Activated effector memory CD4-positive, alpha-beta T cell treated with Interleukin-2 at 50 U/mL for 16 hours (primary cell): ENCODE measurements at places on chromosomes 5 and 9.

DNA sequence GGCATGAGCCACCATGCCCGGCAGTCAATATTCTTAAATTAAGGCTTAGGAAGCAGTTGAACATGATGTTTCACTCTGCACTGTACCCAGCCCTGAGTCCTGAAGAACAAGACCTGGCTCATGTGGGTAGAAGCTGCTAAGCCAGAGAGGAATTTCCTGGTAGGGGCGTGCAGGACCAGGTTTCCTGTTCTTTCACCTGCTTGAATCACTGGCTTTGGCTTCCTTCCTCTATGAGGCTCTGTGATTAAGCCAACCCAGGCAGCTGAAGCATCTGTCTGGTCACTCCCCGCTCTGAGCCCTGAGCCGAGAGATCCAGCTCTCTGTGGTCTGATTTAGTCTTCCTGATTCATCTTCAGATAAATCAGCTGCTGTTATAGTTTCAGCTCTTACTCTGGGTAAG lies 29.1 kb downstream of the CFAP77 start:
- DNase-seq: no peak

- no peak for DNase-seq
Observed at GRCh38 chr5:161002571-161003074, 150.6 kb upstream of the ATP10B start.

DNA sequence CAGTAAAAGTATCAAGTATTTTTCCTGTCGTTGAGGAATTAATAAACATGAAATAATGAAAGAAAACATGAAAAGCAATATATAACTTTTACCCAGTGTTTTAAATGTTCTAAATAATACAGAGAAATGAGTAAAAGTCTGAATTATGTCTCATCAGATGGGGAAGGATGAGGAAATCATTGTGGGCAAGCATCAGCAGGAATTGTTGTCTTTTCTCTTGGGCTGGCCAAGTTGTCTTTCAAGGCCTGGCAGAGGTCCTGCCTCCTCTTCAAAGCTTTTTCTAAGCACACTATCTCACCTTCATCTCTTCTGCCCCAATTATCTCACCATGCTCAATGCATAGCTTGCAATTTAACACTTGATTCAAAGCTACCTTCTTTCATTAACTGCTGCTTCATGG lies 41.9 kb downstream of the MOCS2 start:
- DNase-seq: no peak

- DNase-seq: no peak
Observed at GRCh38 chr9:137030006-137030405, 1.9 kb downstream of the FUT7 start.

GRCh38 chr5:147691130-147691529 lies 91.4 kb downstream of the JAKMIP2 start:
- DNase-seq: no peak

DNA sequence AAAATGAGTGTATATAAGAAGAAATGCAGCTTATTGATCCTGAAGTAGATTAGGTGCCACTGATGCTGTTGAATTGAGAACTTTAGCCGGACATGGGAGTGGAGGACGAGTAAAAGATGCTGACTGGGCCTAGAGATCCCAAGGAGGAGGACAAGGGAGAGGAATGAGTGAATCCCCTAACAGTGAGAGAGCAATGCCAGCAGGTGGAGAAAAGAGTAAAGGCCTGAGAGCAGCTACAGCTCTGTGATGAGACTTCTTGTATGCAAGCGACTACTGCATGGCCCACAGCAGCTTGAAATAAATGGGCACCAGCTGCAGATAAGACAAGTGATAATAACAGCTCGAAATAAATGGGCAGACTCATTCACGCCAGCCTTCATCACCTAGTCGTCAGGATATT lies 44.5 kb upstream of the JMY start:
- no peak for DNase-seq

GRCh38 chr5:121805911-121806310 lies 45.8 kb upstream of the FTMT start:
- DNase-seq: no peak

GRCh38 chr9:136325358-136325757 lies 2.0 kb upstream of the GPSM1 start:
- no peak for DNase-seq

DNA sequence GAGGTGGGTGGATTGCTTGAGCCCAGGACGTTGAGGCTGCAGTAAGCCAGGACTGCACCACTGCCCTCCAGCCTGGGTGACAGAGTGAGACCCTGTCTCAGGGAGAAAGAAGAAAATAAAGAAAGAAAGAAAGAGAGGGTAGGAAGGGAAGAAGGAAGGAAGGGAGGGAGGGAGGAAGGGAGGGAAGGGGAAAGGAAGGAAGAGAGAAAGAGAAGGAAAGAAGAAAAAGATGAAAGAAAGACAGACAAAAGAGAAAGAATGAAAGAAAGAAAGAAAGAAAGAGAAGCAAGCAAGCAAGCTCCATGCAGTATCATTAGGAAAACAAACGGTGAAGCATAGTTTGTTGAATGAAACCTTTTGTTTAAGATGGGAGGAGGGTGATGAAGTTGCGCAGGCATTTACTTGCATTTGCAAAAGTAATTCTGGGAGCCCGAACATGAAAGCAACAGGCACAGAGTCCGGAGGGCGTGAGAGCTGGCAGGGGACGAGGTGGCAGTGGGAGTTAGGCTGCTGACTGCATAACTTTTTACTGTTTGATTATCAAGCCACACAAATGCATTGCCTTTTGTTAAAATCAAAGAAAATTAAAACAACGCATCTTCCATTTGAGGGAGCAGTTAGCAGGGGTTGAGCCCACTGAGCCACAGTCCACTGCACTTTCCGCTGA lies 26.0 kb upstream of the CEP72 start:
- no peak for DNase-seq

DNA sequence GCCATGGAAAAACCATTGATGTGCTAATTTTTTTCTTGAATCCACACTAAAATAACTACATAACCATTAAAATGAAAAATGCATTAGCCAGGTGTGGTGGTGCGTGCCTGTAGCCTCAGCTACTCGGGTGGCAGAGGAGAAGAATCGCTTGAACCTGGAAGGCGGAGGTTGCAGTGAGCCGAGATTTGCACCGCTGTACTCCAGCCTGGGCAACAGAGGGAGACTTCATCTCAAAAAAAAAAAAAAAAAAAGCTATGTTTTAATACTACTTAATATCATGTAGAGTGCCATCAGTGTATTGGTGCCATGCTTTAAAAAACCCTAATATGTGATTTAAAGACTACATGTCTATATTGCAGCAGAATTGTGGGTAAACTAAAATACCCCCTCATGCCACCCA lies 58.9 kb downstream of the NDFIP1 start:
- DNase-seq: no peak

DNA sequence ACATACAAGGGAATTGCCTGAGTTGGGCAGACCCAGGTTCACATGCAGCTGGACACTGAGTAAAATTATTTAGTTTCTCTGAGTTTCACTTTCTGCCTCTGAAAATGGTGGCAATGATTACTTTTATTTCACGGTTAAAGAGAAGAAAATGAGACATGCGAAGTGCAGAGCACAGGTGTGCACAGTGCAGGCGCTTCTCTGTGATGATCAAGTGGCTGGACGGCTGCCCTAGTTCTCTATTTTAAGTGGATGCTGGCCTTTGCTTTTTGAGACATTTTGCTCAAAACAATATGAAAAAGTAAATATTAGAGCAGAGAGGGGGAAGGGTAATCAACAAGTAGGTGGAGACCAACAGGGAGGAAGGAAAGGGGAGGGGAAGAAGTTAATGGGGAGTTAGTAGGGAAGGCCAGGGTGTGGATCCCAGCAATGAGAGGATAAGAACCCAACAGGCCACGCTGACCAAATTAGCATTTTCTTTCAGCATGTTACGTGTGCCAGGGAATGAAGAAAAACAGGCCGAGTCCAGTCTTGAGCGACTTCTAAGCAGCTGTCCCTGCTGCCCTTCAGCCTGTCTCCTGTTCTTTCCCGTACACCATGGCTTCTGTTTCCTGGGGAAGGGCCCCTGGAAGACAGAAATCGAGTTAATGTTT lies 16.1 kb downstream of the SNX18 start:
- DNase-seq: no peak

- DNase-seq: no peak
Observed at GRCh38 chr5:14512574-14512973, 69.0 kb upstream of the OTULINL start.

DNA sequence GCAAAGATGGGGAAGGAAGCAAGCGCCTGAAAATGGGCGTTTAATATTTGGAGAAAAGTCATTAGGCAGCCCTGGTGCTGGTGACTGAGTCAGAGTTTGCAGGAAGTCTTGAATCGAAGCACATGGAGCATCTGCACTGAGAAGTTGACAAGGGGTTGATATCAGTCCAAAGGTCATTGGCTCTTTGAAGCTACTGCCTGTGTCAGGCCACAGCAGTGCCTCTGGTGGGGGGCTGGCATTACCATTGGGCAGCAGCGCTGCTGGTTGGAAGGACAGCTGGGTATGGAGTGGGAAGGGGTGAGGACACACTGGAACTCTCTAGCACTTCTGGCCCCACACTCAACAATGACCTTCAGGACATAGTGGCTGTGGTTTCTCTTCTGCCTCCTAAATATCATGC lies 150.4 kb upstream of the ERCC6L2 start:
- no peak for DNase-seq

DNA sequence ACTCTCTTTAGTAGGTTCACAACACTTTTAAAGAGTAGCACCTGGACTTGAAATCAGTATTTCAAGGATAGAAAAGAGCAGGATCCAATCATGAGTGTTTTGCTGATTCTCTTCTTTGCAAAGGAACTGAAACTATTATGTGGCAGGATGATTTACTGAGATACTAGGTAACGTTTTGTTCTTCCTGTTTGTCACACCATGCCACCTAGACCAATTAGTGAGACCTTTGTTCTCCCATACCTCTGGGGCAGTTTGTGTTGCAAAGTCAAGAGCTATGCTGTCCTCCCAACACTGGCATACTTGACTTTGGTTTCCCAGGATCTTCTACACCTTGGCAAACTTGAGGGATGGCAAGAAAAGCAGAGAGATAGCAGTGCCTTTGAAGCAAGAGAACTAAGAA lies 43.4 kb downstream of the PPP1R2B start:
- DNase-seq: no peak

DNA sequence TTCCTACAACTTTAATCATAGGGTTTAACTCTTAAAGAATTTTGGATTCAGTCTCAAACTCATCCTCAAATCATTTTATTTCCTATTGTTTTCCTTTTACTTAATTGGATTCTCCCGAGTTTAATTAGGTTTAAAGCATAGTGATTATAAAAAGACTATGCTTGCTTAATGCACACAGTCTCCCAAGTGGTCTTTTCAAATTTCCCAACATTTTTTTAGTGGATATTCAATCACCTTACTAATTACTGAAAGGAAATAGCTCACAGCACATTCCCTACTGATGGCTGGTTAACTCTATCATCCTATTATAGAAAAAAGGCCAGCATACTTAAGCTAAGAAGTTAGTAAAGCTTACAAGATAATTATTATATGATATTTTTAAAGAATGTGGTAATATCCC lies 170.6 kb downstream of the PRDM9 start:
- no peak for DNase-seq

- no peak for DNase-seq
Observed at GRCh38 chr9:36665921-36666431, 93.3 kb downstream of the MELK start.

DNA sequence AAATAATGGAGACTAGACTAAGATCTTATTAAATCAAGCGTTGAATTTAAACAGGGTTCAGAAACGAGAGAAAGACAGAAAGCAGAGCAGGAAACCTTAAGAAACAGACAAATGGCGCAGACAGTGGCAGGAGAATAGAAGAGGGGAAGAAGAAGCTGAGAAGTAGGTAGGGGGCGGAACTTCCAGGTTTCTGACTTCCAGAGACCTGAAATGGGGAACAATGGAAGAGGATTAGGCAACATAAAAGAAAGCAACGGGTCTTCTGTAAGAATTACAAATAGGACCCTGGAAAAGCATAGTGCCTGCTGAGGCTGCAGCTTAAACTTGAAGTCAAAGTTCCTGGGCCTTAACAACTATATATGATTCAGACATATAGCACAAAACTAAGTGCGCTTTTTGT lies 101.7 kb downstream of the BNC2 start:
- DNase-seq: no peak

DNA sequence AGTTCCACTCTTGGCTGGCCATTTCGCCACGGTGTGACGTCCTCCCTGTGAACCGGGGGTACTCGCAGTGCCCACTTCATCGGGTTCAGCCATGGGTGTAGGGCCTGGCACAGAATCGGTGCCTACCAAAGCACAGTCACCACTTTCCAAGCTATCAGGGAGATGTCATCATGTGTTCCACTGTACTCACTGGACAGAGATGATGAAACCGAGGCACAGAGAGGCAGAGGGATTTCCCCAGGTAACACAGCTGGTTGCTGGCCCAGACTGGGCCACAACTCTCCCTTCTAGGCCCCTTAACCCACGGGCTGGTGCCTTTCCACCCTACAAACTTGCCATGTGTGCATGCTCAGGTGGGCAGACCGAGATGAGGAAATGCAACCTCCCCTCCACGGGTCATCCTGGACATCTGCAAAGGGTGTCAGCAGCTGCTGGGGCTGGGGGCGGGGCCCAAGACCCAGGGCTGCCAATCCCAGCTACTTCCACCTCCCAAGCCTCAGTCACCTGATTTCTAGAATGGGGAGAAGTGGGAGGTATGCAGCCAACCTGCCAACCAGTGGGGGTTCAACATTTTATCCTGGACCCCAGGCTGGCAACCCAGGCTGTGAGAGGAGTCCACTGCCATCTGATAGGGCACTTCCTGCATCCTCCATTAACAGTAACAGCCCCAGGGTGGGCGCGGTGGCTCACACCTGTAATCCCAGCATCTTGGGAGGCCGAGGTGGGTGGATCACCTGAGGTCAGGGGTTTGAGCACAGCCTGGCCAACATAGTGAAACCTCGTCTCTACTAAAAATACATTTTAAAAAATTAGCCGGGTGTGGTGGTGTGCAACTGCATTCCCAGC lies 893 bp upstream of the SH2D3C start:
- no peak for DNase-seq

DNA sequence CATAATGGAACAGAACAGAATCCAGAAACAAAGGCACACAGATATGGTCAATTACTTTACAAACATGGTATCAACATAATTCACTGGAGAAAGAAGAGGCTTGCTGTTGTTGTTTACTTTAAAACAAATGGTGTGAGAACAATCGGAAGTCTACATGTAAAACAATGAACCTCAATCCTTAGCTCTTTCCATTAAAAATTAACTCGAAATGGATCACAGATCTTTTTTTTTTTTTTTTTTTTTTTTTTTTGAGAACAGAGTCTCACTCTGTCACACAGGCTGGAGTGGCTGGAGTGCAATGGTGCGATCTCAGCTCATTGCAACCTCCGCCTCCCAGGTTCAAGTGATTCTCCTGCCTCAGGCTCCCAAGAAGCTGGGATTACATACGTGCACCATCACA lies 9.8 kb downstream of the SEMA4D start:
- no peak for DNase-seq

DNA sequence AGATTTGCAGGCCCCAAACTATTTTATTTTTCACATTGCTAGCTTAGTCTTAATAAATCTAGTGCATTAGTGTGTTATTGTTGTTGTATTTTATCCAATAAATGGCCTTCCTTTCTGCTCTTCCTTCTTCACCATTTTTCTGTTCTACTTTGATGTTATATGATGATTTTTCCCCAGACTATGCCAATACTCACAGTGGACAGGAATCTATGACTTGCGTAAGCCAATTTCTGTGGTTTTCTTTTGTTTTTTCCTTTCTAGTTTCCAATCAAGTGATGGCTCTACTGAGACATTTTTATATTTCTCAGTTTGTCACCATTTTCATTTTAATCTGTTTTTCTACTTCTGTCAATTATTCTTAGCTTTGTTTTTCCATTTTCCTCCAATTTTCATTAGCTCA lies 106.8 kb upstream of the FBXL7 start:
- DNase-seq: no peak
